ENCODE measurements at places on chromosomes 12 and 14.

DNA sequence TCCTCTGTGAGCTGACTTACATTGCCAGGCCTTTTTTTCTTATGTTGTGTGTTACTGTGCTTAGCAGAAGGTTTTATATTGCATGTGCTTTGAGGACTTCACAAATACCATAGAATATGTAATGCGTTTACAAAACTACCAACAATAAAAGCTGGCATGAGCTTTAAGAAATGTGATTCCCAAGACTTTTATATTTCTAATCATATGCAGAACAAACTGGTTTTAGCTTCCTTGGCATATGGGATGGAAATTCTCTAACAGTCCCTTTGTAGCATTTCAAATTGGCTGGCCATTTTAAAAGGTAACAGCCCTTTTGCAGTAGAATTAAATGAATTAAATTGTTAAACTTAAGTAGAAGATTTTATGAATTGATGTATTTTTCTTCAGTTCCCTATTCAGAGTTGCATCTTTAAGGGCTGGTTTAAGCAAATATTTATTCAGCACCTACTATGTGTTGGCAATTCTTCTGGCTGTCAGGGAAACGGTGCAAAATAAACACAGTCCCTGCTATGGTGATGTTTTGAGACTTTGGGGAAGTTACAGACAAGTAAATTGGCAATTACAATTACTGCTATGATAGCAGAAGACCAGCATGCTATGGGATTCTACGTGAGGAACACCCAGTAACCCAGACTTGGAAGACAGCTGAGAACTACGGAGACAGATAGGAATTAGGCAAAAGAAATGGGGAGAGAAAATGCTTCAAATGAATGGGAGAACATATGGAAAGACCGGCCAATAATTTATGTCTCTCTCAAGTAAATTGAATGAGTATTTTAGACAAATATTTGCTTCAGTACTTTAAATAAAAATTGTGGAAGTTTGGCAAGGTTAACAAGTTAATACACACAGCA is 446.4 kb downstream of the EGLN3 start:
- H3K27me3 ChIP-seq, result peaks cover 3% of the 10 kb centered on the region
- H3K36me3 ChIP-seq, result no peaks in the 10 kb centered on the region
- H3K4me3 ChIP-seq, result no peak overlapping the region
- no peak overlapping the region for H3K27ac ChIP-seq

DNA sequence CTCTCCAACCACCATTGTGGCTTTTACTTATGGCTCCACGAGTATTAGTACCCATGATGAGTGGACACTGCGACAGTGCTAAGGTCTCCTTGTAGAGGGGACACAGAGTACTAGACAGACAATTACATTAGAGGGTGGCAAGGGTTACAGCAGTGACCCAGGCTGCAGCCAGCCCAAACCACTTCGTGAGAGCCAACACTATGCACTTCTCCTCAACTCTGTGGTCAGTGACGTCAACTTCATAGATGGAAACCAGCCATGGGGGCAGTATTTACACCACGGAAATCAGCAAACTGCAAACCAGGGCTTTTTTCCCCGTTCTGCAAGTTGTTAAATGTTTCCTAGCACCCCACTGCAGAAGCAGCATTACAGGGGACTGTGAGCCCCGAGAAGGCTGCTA is 61.6 kb upstream of the ZFP36L1 start:
- no peaks in the 10 kb centered on the region for H3K36me3 ChIP-seq
- H3K27ac ChIP-seq, result no peak overlapping the region
- no peak overlapping the region for H3K4me3 ChIP-seq
- no peak for DNase-seq
- no peaks in the 10 kb centered on the region for H3K27me3 ChIP-seq
- H3K4me1 ChIP-seq, result no peaks in the 10 kb centered on the region

DNA sequence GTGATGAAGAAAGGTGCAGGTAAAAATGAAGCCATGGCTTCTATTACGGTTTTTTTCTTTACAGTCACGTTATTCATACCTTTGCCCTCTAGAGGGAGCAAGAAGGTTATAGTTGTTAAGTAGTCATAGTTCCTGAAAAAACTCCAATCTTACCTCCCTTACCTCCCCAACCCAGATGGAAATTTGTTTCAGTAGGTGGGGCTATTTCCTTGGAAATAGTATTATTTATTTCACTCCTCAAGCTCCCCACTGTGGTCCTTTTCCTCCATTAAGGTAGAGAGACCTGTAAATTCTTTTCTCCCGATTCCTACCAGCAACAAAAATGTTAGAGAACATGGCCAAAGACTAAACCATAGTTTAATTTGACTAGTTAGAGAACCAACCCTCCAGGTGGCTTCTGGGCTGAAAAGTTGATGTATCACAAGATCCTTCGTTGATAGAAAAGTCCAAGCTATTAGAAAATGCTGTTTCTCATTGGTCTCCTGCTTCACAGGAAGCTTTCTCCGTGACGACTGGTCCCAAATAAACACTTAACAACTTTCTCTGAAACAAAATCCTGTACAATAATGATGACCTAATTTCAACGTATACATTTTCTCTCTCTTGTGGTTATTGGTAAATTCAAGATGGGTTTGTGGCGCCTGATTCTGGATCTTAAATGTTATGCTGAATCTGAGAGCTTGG is 43.5 kb downstream of the TMX1 start:
- no peak for DNase-seq
- H3K4me3 ChIP-seq, result no peak overlapping the region
- no peaks in the 10 kb centered on the region for H3K36me3 ChIP-seq
- no peak overlapping the region for H3K27ac ChIP-seq
- no peaks in the 10 kb centered on the region for H3K4me1 ChIP-seq
- no peaks in the 10 kb centered on the region for H3K27me3 ChIP-seq

DNA sequence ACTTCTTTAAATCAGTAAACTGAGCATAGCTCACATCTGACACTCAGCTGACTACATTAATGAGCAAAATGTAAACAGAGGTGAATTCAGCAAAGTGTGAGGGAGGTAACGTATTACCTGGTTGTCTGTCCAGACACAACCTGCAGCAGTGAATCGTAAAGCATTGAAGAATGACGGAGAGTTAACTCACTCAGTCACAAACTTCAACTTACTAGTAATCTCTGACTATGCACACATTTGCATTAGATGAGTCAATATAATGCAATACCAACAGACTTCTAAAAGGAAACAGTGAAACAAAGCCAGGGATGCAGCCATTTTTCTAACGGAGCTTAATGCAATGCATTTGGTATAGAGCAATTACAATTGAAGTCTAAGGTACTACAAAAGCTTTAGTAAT is 40.0 kb downstream of the STX2 start:
- H3K4me3 ChIP-seq, result no peak overlapping the region
- no peak for DNase-seq
- peaks cover 90% of the 10 kb centered on the region for H3K36me3 ChIP-seq

GRCh38 chr12:65152596-65152995 is 16.8 kb upstream of the LEMD3 start:
- DNase-seq, result no peak
- peaks cover 20% of the 10 kb centered on the region for H3K4me1 ChIP-seq
- no peak overlapping the region for H3K27ac ChIP-seq

DNA sequence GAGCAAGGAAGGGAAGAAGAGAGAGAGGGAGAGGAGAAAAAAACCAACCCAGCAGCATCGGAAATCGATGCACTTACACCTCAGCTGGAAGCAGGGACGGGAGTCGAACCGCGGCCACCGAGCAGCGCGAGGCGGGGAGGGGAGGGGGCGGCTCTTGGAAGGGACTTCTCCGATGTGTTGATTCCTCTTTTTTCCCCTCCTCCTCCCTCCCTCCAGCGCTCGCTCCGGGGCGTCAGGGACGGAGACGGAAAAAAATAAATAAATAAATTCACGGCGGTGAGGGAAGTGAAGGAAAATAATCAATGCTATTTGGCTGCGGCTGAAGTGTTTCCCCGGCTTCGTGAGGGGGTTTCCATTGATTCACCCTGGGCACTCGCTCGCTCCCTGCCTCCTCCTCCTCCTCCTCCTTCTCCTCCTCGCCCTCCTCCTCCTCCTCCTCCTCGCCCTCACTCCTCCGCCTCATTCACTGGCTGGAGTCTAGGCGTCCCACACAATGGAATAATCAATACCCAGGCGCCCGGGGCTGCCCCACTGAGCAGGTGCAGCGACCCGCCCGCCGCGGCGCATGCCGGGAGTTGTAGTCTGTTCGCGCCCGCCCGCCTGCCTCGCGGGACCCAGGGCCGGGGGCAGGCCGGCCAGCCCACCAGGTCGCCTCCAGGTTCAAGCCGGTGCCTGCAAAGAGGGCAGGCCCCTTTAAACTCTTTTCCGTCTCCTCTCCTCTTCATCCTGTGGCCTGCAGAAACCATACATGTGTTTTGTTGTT is at the start of gene ZFHX2:
Gene ZFHX2, minus strand, starts transcription at position 500 of the 763 bp plus-strand sequence. CDS start 16,440 bp downstream, outside the sequence.
- H3K27me3 ChIP-seq, result no peaks in the 10 kb centered on the region
- H3K4me1 ChIP-seq, result peaks cover 14% of the 10 kb centered on the region
- H3K27ac ChIP-seq, result peak within 1 kb of the TSS; percentile 73
- peak; percentile 89 for DNase-seq

GRCh38 chr14:70563417-70563816 is 28.6 kb upstream of the ADAM20 start:
- no peaks in the 10 kb centered on the region for H3K27me3 ChIP-seq
- no peak for DNase-seq
- no peak overlapping the region for H3K4me3 ChIP-seq
- no peak overlapping the region for H3K27ac ChIP-seq
- H3K36me3 ChIP-seq, result peaks cover 74% of the 10 kb centered on the region

- H3K27me3 ChIP-seq, result no peaks in the 10 kb centered on the region
- no peak for DNase-seq
- H3K36me3 ChIP-seq, result no peaks in the 10 kb centered on the region
Measured at GRCh38 chr14:33589334-33589733, 361.5 kb downstream of the EGLN3 start.

DNA sequence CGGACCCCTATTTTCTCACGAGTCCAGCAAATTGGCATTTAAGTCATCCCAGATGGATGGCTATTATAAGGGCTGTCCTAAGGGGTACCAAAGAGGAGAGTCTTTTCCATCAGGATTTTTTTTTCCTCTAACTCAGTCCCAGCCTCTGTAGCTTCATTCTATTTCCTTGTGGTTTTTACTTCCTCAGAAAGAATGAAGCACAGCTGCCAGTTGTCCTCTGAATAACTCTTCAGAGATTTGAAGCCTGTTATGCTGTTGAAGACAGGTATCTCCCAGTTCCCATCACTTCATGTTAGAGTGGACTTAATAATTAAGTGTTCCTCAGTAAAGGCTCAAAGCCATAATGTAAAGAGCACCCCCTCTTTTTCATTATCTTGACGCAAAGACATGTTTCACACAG is 48.5 kb upstream of the HOXC13 start:
- peaks cover 61% of the 10 kb centered on the region for H3K27me3 ChIP-seq
- H3K4me1 ChIP-seq, result no peaks in the 10 kb centered on the region
- no peaks in the 10 kb centered on the region for H3K36me3 ChIP-seq
- no peak overlapping the region for H3K27ac ChIP-seq
- no peak overlapping the region for H3K4me3 ChIP-seq

DNA sequence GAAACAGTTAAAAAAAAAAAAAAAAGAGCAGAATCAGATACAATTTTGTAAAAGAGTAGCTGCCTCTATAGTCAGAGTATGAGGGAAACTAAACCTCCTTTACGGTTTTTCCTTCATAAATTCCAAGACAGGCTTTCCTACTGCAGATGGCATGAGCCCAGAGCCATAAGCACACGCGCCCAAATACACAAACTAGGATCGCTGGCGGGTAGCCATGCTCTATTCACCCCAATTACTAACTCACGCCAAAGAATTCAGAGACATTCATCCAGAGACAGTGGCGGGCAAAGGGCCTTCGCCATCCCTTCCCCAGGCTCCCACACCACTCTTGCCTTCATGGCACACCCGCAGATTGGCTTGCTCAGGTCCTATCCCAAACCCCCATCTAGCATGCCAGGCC is 48.2 kb downstream of the MOK start:
- DNase-seq, result no peak
- H3K4me1 ChIP-seq, result no peaks in the 10 kb centered on the region
- H3K27me3 ChIP-seq, result no peaks in the 10 kb centered on the region

GRCh38 chr14:73180385-73180805 is 44.1 kb downstream of the PSEN1 start:
- no peak for DNase-seq
- H3K27ac ChIP-seq, result peak overlapping the region; percentile 29
- no peak overlapping the region for H3K4me3 ChIP-seq
- no peaks in the 10 kb centered on the region for H3K4me1 ChIP-seq

DNA sequence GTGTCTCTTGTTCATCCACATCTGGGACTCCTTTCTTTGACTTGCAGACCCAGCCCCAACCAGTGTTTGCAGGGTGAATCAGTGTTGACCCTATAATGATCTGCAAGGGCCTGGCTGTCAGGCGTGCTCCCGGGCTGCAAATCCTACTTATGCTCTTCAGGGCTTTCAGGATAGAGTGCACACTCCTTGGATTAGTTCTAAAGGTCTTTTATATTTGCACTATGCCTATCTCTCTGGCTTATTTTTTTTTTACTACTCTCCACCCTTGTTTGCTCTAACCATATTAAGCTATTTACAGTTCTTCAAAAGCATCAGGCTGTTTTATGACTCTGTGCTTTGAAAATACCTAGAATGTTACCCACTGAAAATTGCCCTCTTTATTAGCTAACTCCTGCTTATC is 4.3 kb upstream of the PRICKLE1 start:
- H3K4me3 ChIP-seq, result no peak overlapping the region
- H3K36me3 ChIP-seq, result no peaks in the 10 kb centered on the region
- H3K4me1 ChIP-seq, result peaks cover 12% of the 10 kb centered on the region
- peaks cover 71% of the 10 kb centered on the region for H3K27me3 ChIP-seq

GRCh38 chr14:63788011-63788933 is 60.4 kb upstream of the SGPP1 start:
- H3K27ac ChIP-seq, result no peak overlapping the region
- no peak for DNase-seq
- no peaks in the 10 kb centered on the region for H3K27me3 ChIP-seq
- no peaks in the 10 kb centered on the region for H3K36me3 ChIP-seq

GRCh38 chr12:124994437-124994975 is 1.1 kb downstream of the BRI3BP start:
- peaks cover 27% of the 10 kb centered on the region for H3K4me1 ChIP-seq
- H3K4me3 ChIP-seq, result peak overlapping the region; percentile 94
- no peaks in the 10 kb centered on the region for H3K27me3 ChIP-seq
- H3K27ac ChIP-seq, result peak overlapping the region; percentile 90

DNA sequence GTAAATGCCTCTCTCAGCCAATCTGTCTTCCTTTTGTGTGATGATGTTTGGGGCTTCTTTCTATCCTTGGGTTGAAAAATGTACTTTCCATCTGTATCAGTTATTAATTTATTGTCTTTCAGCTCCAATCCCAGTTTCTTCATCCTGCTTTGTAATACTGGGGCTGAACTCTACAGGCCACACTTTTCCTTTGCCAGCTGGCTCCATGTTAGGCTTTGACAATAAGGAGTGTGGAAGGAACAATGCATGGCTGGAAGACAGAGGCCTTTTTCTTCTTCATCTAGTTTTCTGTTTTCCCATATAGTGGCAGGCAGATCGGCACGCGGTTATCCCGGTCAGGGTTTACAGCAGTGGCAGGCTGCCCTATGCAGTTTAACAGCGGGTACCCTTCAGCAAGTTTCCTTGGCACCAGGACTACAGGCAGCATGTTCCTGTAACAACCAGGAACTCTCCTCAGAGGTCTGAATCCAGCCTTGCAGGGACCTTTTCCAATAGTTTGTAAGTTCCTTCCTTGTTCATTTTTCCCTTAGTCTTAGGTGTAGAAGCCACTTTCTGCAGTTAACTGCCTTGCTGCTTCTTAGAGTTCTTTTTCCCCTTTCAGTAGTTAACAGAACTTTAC is 38.5 kb upstream of the CRACR2A start:
- H3K27me3 ChIP-seq, result no peaks in the 10 kb centered on the region
- no peak overlapping the region for H3K4me3 ChIP-seq
- DNase-seq, result no peak
- peaks cover 27% of the 10 kb centered on the region for H3K36me3 ChIP-seq
